Stimulated activated CD8-positive, alpha-beta memory T cell treated with anti-CD3 and anti-CD28 coated beads, Interleukin-7, amount 100 ng/mL, for 24 hours (primary cell): ENCODE measurements at places on chromosomes 7 and 10.

DNA sequence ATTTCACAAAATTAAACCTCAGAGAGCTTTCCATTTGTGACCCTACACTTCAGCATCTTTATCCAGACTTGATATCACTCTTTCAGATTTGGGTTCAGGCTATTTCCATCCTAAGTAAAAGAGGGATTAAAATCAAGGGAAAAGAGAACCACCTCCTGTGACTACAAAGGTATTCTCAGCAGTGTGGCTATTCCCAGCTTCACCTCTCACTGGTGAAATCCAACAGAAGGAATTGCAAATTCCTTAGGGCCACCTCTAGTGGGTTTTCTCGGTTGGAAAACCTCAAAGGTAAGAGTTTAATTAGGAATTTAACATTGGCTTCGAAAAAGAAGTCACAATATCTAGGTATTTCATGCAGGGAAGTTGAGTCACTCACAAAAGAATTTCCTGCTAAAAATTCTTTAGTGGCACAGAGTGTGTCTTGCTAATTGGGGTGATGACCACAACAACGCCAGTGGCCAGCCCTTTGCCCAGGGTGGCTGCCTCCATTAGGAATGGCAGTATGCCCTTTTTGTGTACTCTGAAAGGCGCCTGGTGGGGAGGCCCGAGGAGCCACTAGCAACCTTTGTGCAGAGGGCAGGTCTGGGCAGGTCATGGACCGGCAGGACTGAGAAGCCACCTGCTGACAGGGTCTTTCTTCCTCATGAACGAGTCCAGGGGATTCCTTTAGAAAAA, 52.2 kb downstream of the SEM1 start:
- no peak for DNase-seq

GRCh38 chr7:68529221-68529620, 1069.1 kb upstream of the AUTS2 start:
- no peak for DNase-seq

DNA sequence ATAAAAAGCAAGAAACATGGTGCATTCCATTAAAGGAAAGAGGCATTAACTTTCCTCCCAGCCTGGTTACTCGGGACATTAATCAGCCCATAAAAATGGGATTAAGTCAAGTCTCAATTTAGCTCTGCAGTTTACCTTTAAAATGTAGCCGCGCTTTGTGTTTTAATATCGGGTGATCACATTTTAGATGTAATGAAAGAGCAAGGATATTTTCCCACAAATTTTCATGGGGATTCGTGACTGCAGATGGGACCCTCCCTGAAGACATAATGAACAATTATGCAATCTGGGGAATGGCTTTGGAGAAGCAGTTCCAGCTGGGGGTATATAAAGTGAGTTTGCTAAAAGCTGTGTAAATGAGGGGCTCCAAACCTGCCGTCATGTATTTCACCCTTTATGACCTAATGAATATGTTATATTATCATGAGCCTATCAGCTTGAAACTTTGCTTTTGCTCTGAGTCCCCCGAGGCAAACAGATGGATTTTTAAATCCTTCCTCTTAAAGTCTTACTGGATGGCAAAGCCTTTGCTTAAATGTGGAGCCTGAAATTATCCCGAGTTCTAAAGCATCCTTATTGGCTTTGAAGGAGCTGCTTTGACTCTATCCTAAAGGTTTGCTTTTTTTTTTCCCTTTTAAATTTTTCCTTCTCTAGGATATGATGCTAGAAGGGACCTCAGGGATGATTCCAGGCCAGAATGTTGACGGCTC, 31.8 kb downstream of the BAMBI start:
- DNase-seq = no peak

GRCh38 chr7:51230723-51231122, 85.9 kb downstream of the COBL start:
- no peak for DNase-seq

DNA sequence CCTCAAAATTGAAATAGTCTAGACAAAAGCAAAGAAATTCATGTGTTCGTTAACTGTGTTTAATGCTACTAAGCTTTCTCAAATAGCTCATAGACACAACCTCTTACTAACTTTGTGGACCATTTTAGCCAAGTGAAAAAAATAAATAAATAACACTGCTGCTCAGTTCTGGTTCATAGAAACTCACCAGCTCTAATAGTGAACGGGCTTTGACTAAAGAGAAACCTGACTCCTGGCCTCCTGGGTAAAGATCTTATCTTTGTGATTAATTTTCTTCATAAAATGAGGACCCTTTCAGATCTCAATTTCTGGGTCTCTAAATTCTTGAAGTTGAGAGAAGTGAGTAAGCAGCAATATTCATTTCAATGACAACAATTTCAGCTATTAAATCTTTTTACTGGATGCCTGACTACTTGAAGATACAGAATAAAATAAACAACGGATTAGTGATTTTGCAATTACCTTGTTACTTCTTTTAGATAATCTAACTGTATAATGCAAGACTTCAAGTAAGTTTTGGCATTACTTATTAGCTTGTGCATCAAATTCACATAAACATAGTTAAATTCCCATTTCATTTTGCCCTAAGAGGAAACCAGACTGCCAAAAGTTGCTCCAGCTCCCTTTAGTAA, 3.1 kb downstream of the CADPS2 start:
- DNase-seq = no peak

DNA sequence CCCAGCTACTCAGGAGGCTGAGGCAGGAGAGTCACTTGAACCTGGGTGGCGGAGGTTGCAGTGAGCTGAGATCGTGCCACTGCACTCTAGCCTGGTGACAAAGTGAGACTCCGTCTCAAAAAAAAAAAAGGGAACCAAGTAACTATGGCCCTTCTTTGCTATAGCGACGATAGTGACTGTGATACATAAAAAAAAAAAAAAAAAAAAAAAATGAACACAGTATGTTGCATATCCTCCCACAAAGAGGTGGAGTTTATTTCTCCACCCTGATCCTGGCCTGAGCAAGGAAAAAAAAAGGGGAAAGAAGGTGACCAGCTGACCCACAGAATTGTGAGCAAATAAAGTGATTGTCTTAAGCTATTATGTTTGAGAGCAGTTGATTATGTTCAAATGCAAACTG, 42.3 kb upstream of the STEAP1B start:
- no peak for DNase-seq

GRCh38 chr7:30177186-30177585, 42.4 kb downstream of the MTURN start:
- no peak for DNase-seq

- DNase-seq = no peak
Measured at GRCh38 chr10:44992070-44992731, 8.5 kb upstream of the ZNF22 start.
